ENCODE measurements at places on chromosomes 1 and 21.

- DNase-seq = no peak
Measured at GRCh38 chr1:57854436-57854835, 430.6 kb upstream of the DAB1 start.

DNA sequence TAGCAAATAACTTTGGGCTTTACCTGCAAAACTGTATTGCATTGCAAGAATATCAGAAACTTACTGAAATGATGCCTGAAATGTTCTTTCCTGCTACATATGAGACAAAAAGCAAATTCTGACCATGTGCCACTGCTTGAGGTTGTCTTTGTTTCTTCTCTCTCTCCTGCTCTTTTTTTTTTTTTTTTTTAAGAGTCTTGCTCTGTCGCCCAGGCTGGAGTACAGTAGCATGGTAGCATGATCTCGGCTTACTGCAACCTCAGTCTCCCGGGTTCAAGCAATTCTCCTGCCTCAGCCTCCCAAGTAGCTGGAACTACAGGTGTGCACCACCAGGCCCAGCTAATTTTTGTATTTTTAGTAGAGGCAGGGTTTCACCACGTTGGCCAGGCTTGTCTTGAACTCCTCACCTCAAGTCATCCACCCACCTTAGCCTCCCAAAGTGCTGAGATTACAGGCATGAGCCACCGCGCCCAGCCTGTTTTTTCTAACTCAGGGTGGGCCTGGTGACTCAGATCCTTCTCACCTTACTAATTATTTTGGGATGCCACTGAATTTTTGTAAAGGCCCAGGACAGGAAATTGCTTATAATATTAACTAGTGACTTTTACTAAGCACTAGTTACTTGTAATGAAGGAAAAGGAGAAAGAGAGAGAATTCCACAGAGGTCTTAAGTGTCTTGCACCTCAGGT, 35.9 kb downstream of the DNASE2B start:
- no peak for DNase-seq

GRCh38 chr1:3005771-3006170, 15.5 kb upstream of the ACTRT2 start:
- DNase-seq = no peak

DNA sequence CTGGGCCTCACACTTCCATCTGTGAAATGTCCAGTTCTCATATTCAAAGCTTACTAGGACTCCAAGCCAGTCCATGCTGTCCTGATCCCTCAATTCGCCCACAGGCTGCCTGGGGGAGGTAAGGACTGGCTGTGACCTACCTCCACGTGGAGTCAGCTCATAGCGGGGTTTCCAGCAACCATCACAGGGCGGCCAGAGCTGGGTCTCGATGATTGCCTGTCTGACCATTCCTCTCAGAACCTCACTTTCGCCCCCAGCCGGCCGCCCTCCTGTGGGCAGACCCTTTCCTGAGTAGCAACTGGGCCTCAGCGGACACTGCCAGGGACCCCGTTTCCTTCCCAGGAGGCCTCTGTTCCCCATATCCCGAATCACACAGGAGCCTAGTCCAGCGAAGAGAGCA, 3.4 kb upstream of the RUNX3 start:
- DNase-seq = no peak

GRCh38 chr1:175472464-175472863, 270.9 kb downstream of the TNR start:
- DNase-seq = no peak

DNA sequence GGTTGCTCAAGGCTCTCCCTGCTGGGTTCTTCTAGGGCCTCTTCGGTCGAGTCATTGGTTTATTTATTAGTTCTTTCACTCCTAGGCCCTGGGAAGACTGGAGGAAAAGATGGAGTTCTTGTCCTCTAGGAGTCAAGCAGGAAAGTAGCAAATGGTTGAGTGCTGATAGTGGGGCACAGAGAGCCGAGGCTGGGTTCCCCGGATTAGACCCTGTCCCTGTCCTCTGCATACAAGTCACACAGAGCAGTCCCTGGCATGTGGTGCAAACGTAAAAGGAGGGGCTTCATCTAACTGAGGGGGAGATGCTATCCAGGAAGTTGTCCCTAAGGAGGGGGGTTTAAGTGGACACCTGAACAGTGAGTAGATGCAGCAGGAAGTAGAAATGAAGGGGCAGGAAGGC, 19.2 kb upstream of the KCNE2 start:
- DNase-seq = no peak

DNA sequence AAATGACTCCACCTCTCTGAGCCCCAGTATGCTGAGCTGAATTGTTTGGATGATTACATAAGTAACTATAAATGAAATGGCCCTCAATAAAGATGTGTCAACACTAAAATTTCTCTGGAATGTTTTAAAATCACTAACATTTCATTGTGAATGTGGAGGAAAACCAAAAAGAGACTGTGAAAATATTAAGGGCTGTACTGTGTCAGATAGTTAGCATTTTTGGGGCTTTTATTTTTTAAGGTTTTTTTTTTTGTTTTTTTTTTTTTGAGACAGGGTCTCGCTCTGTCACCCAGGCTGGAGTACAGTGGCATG, 6.3 kb downstream of the MYOC start:
- no peak for DNase-seq

GRCh38 chr1:64505232-64505943, 35.5 kb downstream of the CACHD1 start:
- DNase-seq = no peak

DNA sequence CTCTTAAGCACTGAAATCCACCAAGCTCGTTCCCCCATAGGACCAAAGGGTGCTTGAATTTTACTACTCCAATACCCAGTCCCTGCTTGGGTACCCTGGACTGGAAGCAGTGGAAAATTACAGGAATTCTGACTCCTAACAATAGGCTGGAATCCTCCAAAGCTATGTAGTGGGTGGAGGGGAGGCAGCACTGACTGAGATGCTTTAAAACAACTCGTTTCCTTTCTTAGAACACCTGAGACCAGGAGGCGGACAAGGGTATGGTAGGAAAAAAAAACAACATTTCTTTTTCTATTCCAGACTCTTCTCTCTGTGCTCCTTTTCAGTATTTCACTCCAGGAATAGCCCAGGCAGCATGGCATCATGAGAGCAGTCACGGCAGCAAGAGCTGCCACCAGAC, 2.3 kb downstream of the PEF1 start:
- DNase-seq = no peak
